B cell (primary cell): ENCODE measurements at places on chromosomes 7 and 10. TPM values are rescaled to one million over a fixed set of nuclear protein-coding genes. Genes with fewer than 3 reads are reported as not detected.

Gene ANKRD61
- not detected in 2 replicates for total RNA-seq

Gene SLC16A9
- total RNA-seq: not detected in 2 replicates

Gene UPK3B
- 4.9 and 6.8 TPM in 2 replicates for total RNA-seq

Gene INA
- not detected in 2 replicates for total RNA-seq

Gene IGFBP3
- not detected in 2 replicates for total RNA-seq

Gene IMPDH1
- 52.3 and 54.9 TPM in 2 replicates for total RNA-seq

Gene ELFN1
- total RNA-seq: 0.07 and 0.12 TPM in 2 replicates

Gene ELN
- not detected in 2 replicates for total RNA-seq

Gene UCMA
- total RNA-seq: not detected in 2 replicates

Gene FAM25G
- not detected in 2 replicates for total RNA-seq

Gene LRRC18
- not detected in 2 replicates for total RNA-seq

Gene ELOVL3
- not detected in 2 replicates for total RNA-seq

Gene CPA1
- total RNA-seq: not detected in 2 replicates

Gene IFIT1B
- not detected in 2 replicates for total RNA-seq

Gene NKX1-2
- not detected in 2 replicates for total RNA-seq

Gene CAMK2B
- 0.41 TPM in 1 of 2 replicates, not detected in the other for total RNA-seq

Gene PRPS1L1
- total RNA-seq: not detected in 2 replicates

Gene MDFIC
- total RNA-seq: 56.0 and 66.1 TPM in 2 replicates

Gene TMEM139
- not detected in 2 replicates for total RNA-seq

Gene ALDH18A1
- 27.6 and 30.7 TPM in 2 replicates for total RNA-seq

Gene PNLIPRP1
- total RNA-seq: not detected in 2 replicates

Gene ZNF398
- total RNA-seq: 21.7 and 22.5 TPM in 2 replicates

Gene LRRC4
- total RNA-seq: 1.2 and 1.5 TPM in 2 replicates

Gene GRM3
- not detected in 2 replicates for total RNA-seq

Gene PIP4K2A
- total RNA-seq: 100 and 103 TPM in 2 replicates

Gene ZP3
- total RNA-seq: 0.64 and 2.1 TPM in 2 replicates

Gene CCDC126
- 15.0 and 18.0 TPM in 2 replicates for total RNA-seq

Gene C10orf105
- not detected in 2 replicates for total RNA-seq

Gene SUN3
- total RNA-seq: not detected in 2 replicates

Gene OR2A12
- not detected in 2 replicates for total RNA-seq

Gene HGF
- total RNA-seq: not detected in 2 replicates

Gene ABCA13
- total RNA-seq: not detected in 2 replicates

Gene GTF2IRD1
- 2.2 and 2.8 TPM in 2 replicates for total RNA-seq

Gene GCK
- total RNA-seq: 0.22 and 0.87 TPM in 2 replicates

Gene PILRB
- 162 and 174 TPM in 2 replicates for total RNA-seq

Gene FAM237B
- total RNA-seq: not detected in 2 replicates

Gene WDR86
- 1.4 and 1.7 TPM in 2 replicates for total RNA-seq

Gene OPN1SW
- total RNA-seq: not detected in 2 replicates

Gene KCNMA1
- 2.8 and 3.1 TPM in 2 replicates for total RNA-seq

Gene ENKUR
- not detected in 2 replicates for total RNA-seq

Gene DOCK1
- total RNA-seq: not detected in 2 replicates

Gene PAX2
- total RNA-seq: not detected in 2 replicates

Gene LMOD2
- not detected in 2 replicates for total RNA-seq

Gene ZNF679
- not detected in 2 replicates for total RNA-seq

Gene FKBP9
- total RNA-seq: 0.39 and 0.52 TPM in 2 replicates

Gene OR2A7
- 1.3 and 2.7 TPM in 2 replicates for total RNA-seq

Gene OPALIN
- not detected in 2 replicates for total RNA-seq

Gene TMEM184A
- total RNA-seq: not detected in 2 replicates

Gene CRHR2
- total RNA-seq: not detected in 2 replicates

Gene CHAT
- not detected in 2 replicates for total RNA-seq

Gene VCL
- total RNA-seq: 29.8 and 37.0 TPM in 2 replicates

Gene SYT15
- 0.94 and 1.1 TPM in 2 replicates for total RNA-seq

Gene LAMB1
- not detected in 2 replicates for total RNA-seq

Gene BMPER
- not detected in 2 replicates for total RNA-seq

Gene CLDN3
- total RNA-seq: not detected in 2 replicates

Gene TLX1
- total RNA-seq: not detected in 2 replicates

Gene GIMAP7
- 0.30 and 0.41 TPM in 2 replicates for total RNA-seq
